Astrocyte (in vitro differentiated cells and primary cell): ENCODE measurements at places on chromosomes 3 and 15. TPM values are rescaled to one million over a fixed set of nuclear protein-coding genes. Genes with fewer than 3 reads are reported as not detected.

DNA sequence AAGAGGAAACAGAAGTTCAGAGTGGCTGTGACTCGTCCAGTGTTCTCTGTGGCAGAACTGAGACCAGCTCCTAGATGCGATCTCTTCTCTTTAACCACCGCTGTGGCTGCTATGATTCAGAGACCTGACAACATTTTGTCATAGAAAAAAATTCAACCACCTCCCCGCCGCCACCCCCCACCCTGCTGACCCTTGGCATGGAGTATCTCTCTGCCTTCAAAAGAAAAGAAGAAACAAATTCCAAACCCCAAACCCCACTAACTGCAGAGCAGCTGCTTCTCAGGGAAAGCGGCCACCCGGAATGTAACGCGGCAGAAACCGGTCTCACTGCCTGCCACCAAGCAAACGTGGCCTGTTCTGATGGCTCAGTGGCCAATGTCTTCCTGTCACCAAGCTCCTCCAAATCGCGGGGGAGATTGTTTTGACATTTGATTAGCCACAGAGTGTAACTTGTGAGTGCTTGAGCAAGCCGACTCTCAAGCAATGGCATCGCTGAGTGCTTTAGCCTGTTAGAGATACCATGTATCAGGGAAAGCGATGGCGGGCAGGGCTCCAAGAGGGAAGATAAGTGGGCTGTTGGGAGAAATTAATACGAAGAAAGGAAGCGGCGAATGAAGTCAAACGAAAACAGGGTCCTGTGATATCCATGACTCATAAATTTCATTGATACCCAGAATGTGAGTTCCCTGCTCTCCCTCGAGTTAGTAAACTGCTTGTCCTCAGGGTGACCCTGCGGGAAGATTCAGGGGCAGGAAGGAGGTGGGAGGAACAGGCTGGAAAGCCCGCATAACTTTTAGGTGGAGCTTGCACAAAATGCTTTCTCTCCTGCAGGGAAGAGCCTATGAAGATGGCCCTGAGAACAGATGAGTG lies 44.8 kb upstream of the TLE3 start:
- peak; percentile 88 for DNase-seq

GRCh38 chr3:141485641-141486495 lies 959 bp upstream of the RASA2 start:
- DNase-seq = peak; percentile 83

DNA sequence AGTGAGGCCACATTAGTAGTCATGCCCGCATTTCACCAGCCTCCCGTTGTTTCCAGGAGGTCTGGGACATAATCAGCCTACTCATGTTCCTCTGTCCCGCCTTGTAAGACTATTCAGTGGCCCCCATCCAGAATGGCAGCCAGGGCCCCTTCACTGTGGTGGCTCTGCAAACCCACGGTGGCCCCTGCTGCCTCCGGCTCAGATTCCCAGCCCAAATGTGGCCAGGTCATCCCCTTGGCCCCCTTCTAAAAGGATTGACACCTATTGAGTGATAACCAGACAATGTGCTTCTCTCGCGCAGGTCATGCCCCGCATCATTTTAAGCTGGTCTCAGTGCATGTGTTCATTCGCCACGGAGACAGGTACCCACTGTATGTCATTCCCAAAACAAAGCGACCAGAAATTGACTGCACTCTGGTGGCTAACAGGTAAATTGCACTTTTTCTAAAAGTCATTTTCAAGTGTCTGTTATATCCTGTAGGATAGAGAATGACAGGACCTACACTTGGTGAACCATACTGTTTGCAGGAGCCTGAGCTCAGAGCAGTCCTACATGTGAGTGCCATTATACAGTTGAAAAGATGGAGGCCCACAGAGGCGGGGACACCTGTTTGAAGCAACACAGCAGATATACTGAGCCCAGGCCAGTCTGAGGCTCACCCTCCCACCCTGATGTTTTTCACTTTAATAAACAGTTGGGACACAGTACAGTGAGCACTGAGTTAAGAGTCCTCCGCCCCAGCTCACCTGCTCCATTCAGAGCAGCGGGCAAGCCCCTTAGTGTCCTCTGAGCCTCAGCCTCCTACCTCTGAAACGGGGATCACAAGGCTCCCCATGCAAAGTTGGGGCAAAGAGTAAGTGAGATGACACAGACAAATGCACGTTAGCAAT lies 47.7 kb downstream of the PXYLP1 start:
- peak; percentile 17 for DNase-seq

DNA sequence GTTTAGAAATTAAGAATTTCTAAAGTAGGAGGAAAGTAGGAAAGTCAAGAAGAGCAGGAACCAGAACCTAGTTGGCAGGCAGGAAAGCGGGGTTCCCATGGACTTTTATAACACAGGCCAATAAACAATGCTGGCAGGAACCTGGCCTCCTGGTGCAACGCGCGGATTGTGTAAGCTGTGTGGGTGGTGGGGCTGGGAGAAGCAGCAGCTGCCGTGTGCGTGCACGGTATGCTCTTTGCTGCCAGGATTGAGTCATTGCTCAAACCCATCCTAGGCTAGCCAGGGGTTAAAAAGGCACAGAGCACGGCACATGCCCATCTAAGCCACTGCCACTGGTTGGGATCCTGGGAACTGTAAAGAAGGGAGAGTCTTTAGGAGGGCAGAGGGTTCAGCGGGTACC lies 209.9 kb upstream of the RGMA start:
- DNase-seq = no peak

CHST14 gene
- total RNA-seq = 25.7 and 26.4 TPM in 2 replicates
